ENCODE measurements at places on chromosomes 16 and 17.
A peak's percentile ranks its signal among the peaks of the same experiment; 100 is the strongest.

DNA sequence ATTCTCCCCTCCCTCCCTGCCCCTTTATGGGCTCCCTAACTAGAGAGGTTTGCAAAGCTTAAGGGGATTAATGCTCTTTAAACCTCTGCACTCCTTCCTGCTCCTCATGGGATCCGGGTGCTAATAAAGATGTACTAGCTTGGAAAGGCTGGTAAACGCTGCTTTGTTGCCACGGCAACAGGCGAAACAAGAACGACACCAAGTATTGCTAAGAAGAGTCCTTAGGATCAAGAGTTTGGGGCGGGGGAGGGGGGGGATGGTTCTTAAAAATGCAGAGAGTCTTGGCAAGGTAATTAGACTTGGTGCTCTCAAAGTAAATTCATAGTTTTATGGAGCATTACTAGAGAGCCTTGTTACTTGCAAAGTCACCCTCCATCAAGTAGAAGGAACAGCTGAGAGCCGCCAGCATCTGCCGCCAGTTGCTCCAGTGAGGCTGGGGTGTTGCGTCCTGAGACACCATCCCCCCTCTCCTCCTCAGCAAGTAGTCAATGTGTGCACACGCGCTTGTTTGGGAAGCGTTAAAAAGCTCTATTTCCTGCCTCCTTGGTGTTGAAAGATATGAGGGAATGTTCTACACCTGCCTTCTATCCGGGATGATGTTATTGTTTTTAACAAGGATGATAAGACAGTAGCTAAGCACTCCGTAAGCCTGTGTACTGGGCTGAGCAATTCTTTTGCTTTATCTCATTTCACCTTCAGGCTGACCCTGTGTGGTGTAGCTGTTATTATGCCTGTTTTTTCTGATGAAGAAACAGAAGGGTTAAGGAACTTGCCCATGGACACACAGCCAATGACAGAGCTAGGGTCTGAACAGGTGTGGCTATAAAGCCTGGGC lies 190.9 kb downstream of the CCDC182 start:
- DNase-seq = no peak

DNA sequence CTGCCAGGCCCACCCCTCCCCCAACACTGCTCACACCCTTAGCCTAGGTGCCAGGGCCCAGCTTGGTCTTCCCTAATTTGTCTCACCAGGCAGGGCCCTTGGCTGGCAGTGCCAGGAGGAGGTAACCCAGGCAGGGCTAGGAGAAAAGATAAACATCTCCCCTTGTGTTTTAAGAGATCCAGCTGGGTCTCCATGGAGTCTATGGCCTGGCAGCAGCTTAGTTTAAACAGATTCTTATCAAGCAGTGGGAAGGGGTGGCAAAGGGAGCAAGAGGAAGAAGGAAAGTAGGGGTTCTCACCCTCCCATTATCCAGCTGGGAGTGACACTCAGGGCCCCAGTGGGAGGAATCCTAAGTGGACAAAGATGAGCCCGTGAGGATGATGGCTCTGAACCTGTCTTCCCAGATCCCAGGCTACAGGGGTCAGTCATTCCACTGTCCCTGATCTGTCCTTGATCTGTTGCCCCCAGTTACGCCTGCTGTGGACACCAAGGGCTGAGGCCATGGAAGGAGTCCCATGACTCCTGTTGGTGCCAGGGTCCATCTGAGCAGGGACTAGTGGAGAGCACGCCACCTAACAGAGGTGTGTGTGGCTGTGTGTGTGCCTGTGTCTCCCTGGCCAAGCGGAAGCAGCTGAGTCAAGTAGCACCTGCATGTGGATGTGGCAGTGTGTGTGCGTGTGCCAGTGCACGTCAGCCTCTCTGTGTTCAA lies 47.4 kb upstream of the MEIOC start:
- no peak for DNase-seq

DNA sequence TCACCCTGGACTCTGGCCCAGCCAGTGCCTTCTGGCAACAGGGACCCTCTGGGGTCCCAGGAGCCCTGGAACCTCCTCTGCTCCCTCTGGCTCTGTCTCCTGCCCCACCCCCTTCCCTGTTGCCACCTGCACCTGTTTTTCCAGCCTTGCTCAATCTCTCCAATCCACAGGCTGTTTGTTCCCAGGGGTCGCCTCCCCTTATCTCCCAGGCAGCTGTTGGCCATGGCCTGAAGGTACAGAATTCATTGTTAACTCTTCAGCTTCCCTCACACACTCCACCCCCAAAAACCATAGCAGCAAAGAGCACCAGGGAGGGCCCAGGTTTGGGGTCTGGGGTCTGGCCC lies 39.3 kb upstream of the TOB1 start:
- DNase-seq = no peak

DNA sequence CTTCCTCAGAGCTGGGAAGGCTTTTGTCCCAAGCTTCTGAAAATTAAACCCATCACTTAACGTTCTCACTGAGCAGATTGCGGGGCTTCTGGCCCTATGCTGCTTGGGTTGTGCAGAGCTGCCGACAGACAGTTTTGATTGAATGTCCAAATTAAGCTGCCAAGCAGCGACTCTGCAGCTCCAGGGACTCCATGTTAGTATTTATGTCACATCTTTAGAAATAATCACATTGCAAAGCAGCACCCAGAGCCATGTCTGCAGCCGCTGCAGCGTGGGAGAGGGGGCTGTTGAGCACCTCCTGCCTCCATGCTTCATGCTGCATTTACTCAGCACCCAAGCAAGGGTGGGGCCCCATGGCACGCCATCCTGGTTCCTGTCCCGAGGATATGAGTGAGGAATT lies 178.2 kb upstream of the CACNG3 start:
- no peak for DNase-seq

GRCh38 chr16:53456625-53457024 lies 22.4 kb downstream of the RBL2 start:
- peak; percentile 19 for DNase-seq

All from activated CD4-positive, alpha-beta T cell treated with anti-CD3 and anti-CD28 coated beads, Interleukin-2, amount 50 U/mL, for 1 hour (primary cell).